ENCODE measurements at places on chromosomes 2 and 18.

DNA sequence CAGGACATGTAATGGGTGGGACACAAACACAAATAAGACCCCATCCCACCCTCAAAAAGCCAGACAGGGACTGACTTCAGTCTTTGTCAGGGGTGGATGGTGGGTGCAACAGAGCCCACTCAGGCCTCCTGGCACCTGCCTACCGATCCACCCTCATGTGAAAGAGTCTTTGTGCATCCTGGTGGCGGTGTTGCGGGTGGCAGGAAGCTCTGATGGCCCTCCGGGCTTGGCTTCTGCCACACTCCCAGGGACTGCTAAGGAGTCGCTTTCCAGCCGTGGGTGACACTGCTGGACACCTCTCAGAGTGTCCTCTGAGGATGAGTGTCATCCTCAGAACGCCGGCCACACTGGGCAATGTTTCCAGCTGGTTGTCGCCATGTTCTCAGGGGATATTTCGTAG is 92.6 kb downstream of the LDLRAD4 start:
- H3K27me3 ChIP-seq, result no peaks in the 10 kb centered on the region
- H3K36me3 ChIP-seq, result no peaks in the 10 kb centered on the region
- H3K4me3 ChIP-seq, result no peak overlapping the region

- H3K4me3 ChIP-seq, result no peak overlapping the region
- peak overlapping the region; percentile 28 for H3K27ac ChIP-seq
- peaks cover 13% of the 10 kb centered on the region for H3K36me3 ChIP-seq
- no peaks in the 10 kb centered on the region for H3K27me3 ChIP-seq
- H3K4me1 ChIP-seq, result peaks cover 13% of the 10 kb centered on the region
- DNase-seq, result peak; percentile 12
Observed at GRCh38 chr2:42722320-42723190, 41.4 kb downstream of the OXER1 start.

DNA sequence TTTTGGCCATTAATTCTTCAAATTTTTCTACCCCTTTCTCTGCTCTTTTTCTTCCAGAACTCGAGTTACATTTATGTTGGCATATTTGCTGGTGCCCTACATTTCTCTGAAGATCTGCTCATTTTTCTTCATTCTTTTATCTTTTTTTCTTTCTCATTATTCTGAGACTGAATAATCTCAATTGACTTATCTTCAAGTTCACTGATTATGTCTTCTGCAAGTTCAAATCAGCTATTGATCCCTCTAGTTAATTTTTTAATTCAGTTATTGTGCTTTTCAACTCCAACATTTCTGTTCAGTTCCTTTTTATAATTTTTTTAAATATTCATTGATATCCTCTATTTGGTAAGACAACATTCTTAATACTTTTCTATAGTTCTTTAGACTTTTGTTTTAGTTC is 3.2 kb downstream of the CFAP210 start:
- no peak overlapping the region for H3K4me3 ChIP-seq
- no peaks in the 10 kb centered on the region for H3K36me3 ChIP-seq
- peaks cover 4% of the 10 kb centered on the region for H3K4me1 ChIP-seq
- H3K27ac ChIP-seq, result no peak overlapping the region
- no peaks in the 10 kb centered on the region for H3K27me3 ChIP-seq

DNA sequence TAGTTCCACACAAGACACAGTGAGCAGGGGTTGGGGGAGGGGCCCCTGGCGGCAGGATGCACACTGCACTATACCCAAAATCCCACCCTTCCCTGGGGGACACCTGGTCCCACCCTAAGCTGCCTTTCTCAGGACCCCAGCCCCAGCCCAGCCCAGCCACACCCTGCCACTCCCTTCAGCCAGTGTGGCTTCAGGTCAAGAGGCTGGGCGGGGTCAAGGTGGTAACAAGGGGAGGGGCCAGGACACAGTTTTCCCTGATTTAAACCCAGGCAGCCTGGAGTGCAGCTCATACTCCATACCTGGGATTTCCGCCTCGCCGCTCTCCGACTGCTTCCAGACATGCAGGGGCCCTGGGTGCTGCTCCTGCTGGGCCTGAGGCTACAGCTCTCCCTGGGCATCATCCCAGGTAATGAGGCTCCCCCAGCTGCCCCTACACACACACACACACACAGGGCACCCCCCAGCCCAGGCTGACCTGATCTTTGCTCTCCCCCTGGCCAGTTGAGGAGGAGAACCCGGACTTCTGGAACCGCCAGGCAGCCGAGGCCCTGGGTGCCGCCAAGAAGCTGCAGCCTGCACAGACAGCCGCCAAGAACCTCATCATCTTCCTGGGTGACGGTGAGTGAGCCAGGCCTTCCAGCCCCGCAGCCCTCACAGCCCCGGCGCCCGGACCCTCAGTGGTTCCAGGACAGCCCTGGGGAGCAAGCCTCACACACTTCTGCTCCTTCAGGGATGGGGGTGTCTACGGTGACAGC is at the start of gene ALPG:
Gene ALPG, plus strand, starts transcription at position 289 of the 755 bp plus-strand sequence. Its CDS starts 51 bp downstream, at position 340.
- no peaks in the 10 kb centered on the region for H3K4me1 ChIP-seq
- H3K27me3 ChIP-seq, result no peaks in the 10 kb centered on the region
- H3K27ac ChIP-seq, result no peak within 1 kb of the TSS
- DNase-seq, result no peak
- no peaks in the 10 kb centered on the region for H3K36me3 ChIP-seq
- H3K4me3 ChIP-seq, result no peak within 1 kb of the TSS

DNA sequence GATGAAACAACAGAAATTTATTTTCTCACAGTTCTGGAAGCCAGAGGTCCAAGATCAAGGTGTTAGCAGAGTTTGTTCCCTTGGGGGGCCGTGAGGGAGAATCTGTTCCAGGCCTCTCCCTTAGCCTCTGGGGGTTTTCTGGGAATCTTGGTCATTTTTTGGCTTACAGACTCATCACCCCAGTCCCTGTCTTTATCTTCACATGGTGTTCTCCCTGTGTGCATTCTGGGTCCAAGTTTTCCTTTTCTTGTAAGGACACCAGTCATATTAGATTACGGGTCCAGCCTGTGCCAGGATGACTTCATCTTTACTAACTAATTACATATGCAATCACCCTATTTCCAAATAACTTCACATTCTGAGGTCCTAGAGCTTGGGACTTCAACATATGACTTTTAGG is 292.5 kb upstream of the TRIB2 start:
- no peak for DNase-seq
- H3K4me1 ChIP-seq, result no peaks in the 10 kb centered on the region
- no peaks in the 10 kb centered on the region for H3K36me3 ChIP-seq
- no peaks in the 10 kb centered on the region for H3K27me3 ChIP-seq
- H3K27ac ChIP-seq, result no peak overlapping the region

GRCh38 chr2:2044269-2045057 is 286.6 kb downstream of the MYT1L start:
- DNase-seq, result no peak
- no peak overlapping the region for H3K27ac ChIP-seq
- no peaks in the 10 kb centered on the region for H3K27me3 ChIP-seq
- H3K4me3 ChIP-seq, result no peak overlapping the region
- no peaks in the 10 kb centered on the region for H3K4me1 ChIP-seq

DNA sequence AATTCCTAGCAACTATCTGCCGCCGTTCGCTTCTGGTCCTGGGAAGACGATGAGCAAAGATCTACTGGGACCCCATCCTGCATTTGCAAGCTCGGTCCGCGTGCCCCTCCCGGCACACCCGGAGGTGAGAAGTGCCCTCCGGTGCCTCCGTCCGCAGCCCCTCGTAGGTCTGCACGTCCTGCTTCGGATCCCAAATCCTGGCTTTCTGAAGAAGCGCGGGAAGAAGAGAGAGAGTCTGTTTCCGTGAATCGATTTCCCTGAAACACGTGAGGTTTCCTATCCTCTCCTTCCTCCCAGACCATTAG is 5.0 kb upstream of the OSR1 start:
- H3K27me3 ChIP-seq, result no peaks in the 10 kb centered on the region
- no peaks in the 10 kb centered on the region for H3K36me3 ChIP-seq
- peak overlapping the region; percentile 67 for H3K4me3 ChIP-seq
- peaks cover 4% of the 10 kb centered on the region for H3K4me1 ChIP-seq

DNA sequence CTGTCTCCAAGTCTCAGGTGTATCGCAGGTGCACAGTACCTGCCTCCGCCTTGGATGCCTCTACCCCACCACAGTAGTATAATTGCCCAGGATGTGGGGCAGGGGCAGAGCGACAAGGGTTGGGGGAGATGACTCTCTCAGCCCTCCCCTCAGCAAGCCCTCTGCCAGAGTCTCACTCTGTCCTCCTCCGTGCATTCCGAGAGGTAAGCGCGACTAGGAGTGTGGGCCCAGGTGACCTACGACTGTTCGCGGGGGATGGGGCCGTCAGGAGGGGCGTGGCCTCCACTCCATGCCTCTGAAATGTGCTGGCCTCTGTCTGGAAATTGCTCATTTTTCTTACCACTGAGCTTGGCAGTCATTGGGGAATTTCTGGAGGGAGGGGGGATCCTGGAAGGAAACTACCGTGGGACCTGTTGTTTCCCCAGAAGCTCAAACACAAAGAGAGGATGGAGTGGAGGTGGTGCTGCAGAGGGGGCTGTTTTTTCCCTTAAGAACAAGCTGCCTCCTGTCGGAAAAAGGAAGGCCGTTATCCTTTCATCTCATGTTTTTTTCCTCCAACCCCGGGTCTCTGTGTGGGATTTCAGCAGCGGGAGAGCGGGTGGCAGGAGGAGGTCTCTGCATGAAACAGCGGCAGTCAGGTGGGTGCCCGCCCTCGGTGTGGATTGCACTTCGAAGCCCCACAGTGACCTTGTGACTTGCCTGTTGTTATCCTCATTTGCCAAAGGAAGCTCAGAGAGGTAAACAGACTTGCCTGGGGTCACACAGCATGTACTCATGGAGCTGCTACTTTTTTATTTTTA is 13.0 kb upstream of the RALB start:
- peak overlapping the region; percentile 76 for H3K27ac ChIP-seq
- no peaks in the 10 kb centered on the region for H3K36me3 ChIP-seq
- no peaks in the 10 kb centered on the region for H3K27me3 ChIP-seq
- DNase-seq, result no peak

GRCh38 chr2:143802242-143802641 is 673.0 kb downstream of the ARHGAP15 start:
- H3K27ac ChIP-seq, result no peak overlapping the region
- H3K36me3 ChIP-seq, result no peaks in the 10 kb centered on the region
- no peaks in the 10 kb centered on the region for H3K4me1 ChIP-seq
- no peak overlapping the region for H3K4me3 ChIP-seq

GRCh38 chr2:100194951-100195350 is 52.6 kb upstream of the AFF3 start:
- no peak overlapping the region for H3K4me3 ChIP-seq
- no peak for DNase-seq

DNA sequence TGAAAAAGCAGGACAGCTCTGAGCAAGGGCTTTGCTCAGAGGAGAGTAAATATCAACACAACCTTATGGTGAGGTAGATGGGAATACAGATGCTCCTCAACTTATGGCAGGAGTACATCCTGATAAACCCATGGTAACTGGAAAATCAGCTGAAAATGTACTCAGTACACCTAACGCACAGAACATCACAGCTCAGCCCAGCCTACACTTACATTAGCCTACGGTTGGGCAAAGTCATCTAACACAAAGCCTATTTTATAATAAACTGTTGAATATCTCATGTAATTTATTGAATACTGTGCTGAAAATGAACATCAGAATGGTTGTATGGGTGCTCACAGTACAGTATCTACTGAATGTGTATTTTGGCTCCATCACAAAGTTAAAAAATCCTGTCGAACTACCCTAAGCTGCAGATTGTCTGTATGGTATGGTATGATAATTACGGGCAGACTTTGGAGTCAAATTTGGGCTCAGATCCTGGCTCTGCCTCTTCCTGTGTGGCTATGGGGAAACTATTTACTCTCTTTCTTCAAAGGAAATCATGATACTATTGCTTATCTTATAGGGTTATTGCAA is 120.3 kb upstream of the LYPD1 start:
- DNase-seq, result no peak
- H3K4me1 ChIP-seq, result no peaks in the 10 kb centered on the region
- H3K27me3 ChIP-seq, result no peaks in the 10 kb centered on the region
- no peak overlapping the region for H3K27ac ChIP-seq
- H3K4me3 ChIP-seq, result no peak overlapping the region

- no peaks in the 10 kb centered on the region for H3K27me3 ChIP-seq
- no peaks in the 10 kb centered on the region for H3K36me3 ChIP-seq
- H3K4me1 ChIP-seq, result no peaks in the 10 kb centered on the region
- DNase-seq, result no peak
Observed at GRCh38 chr2:200369886-200370285, 63.4 kb downstream of the SPATS2L start.

- no peaks in the 10 kb centered on the region for H3K36me3 ChIP-seq
- H3K27me3 ChIP-seq, result no peaks in the 10 kb centered on the region
- H3K4me3 ChIP-seq, result no peak overlapping the region
- no peak for DNase-seq
- H3K27ac ChIP-seq, result no peak overlapping the region
- H3K4me1 ChIP-seq, result no peaks in the 10 kb centered on the region
Observed at GRCh38 chr18:57819119-57819518, 16.0 kb upstream of the ATP8B1 start.

All from esophagus squamous epithelium (tissue), 5 donors.